Activated T-cell treated with anti-CD3 and anti-CD28 coated beads, Interleukin-2, amount 50 U/mL, for 72 hours (primary cell): ENCODE measurements at places on chromosomes 7 and 10. TPM values are rescaled to one million over a fixed set of nuclear protein-coding genes. Genes with fewer than 3 reads are reported as not detected.
A peak's percentile ranks its signal among the peaks of the same experiment; 100 is the strongest.

The TFPI2 gene
- total RNA-seq: 0.51 TPM

The PTF1A gene
- not detected for total RNA-seq

The VIPR2 gene
- total RNA-seq: 0.46 TPM

The POM121L12 gene
- total RNA-seq: not detected

The NAT16 gene
- not detected for total RNA-seq

The TSPAN15 gene
- total RNA-seq: 1.5 TPM

The OPN1SW gene
- total RNA-seq: not detected

- DNase-seq: no peak
Measured at GRCh38 chr7:80107278-80107677, 27.4 kb upstream of the GNAI1 start.

- no peak for DNase-seq
Measured at GRCh38 chr7:112116894-112117293, 89.3 kb downstream of the DOCK4 start.

DNA sequence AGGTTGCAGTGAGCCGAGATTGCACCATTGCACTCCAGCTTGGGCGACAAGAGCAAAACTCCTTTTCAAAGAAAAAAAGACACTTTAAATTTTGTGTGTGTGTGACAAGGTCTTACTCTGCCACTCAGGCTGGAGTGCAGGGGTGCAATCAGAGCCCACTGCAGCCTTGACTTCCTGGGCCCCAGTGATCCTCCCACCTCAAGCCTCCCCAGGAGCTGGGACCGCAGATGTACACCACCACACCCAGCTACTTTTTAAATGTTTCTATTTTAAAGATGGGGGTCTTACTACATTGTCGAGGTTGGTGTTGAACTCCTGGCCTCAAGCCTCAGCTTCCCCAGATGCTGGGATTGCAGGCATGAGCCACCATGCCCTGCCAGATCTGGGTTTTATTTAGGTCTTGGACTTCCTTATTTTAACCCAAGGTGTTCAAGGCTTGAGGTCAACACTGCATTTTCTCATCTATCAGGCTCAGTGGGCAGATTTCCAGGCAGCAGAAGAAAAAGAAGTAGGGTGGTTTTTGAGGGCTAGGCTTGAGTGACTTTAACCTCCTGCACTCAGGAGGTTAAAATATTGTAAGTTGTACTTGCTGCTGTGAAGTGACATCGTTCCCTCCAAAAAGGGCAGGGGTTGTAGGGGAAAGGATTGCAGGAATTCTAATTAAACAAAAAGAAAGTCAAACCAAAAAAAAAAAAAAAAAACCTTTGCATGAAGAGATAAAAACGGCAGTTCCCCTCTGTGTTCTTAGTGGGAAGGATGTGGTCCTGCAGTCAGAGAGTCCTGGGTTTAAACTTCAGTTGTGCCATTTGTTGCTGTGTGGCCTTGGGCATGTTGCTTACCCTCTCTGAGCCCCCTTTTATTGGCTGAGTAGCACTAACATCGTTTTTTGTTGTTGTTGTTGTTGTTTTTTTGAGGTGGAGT lies 71.5 kb downstream of the CARD11 start:
- DNase-seq: no peak

GRCh38 chr10:112535531-112535951 lies 88.5 kb downstream of the VTI1A start:
- DNase-seq: no peak

DNA sequence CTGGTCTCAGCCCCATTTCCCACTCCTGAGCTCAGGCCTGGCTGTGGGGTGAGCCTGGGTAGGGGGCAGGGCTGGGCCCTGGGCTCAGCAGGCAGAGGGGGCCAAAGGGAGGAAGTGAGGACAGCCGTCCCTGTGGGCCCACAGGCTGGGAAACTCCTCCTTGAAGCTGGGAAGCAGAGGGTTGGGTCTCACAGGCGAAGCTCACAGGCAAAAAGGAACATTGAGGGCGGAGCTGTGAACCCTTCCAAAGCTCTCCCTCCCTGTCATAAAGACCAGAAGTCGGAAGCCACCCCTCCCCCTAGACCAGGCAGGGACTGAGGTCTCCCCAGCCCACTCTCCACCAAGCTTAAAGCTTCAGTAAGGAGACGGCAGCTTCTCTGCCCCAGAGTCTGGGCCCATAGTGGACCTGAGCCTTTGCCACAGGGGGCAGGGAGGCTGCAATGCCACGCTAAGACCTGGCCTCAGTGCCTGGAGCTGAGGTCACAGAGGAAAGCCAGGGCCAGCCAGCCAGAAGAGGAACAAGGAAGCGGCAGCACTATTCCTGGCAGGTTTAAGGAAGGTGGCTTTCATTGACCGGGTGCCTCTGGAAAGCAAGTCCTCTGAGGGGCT lies 1.0 kb upstream of the KCP start:
- DNase-seq: no peak

- DNase-seq: no peak
Measured at GRCh38 chr7:23963461-23964165, 253.6 kb downstream of the STK31 start.

DNA sequence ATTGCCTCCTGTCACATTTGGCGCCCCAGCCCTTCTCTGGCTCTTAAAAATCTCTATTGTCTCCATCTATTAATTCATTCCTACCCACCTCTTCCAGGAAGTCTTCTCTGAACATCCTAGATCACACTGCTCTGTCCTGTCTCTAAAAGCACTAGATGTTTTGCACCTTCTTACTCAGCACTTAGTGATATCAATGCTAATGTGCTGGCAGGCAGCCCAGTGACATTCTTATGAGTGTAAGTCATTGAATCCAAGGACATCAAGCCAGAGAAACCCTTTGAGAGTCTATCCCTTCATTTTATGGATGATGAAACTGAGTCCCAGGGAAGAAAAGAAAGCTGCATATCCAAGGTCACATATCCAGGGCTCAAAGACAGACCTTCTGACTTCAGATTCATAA lies 48.3 kb upstream of the PAX2 start:
- no peak for DNase-seq

DNA sequence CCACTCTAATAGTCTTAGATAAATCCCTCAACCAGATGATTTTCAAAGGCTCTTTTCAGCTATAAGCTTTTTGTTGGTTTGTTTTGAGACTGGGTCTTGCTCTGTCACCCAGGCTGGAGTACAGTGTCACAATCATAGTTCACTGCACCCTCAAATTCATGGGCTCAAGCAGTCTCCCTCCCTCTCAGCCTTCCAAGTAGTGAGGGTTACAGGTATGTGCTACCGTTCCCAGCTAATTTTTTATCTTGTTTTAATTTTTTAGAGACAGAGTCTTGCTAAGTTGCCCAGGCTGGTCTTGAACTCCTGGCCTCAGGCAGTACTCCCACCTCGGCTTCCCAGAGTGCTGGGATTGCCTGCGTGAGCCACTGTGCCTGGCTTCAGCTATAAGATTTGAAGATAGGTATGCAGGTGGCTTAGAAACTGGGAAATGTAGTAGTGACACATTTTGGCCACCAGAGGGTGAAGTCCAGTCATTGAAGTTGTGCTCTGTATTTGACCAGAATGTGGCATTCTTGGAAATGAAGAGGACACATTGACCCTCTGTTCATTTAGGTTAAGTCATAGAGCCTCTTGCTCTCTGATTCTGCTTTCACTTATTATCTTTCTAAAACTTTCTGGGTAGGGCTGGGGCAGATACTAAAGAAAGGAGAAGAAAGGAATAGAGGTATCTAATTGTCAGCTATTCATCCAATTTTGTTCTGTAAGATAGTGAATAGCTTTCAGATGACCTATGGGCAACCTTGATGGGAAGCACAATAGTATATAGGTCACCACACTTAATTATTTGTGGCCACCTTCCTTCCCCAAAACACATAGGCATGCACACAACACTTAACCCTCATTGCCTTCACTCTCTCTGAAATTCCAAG lies 36.0 kb downstream of the R3HCC1L start:
- peak; percentile 5 for DNase-seq

DNA sequence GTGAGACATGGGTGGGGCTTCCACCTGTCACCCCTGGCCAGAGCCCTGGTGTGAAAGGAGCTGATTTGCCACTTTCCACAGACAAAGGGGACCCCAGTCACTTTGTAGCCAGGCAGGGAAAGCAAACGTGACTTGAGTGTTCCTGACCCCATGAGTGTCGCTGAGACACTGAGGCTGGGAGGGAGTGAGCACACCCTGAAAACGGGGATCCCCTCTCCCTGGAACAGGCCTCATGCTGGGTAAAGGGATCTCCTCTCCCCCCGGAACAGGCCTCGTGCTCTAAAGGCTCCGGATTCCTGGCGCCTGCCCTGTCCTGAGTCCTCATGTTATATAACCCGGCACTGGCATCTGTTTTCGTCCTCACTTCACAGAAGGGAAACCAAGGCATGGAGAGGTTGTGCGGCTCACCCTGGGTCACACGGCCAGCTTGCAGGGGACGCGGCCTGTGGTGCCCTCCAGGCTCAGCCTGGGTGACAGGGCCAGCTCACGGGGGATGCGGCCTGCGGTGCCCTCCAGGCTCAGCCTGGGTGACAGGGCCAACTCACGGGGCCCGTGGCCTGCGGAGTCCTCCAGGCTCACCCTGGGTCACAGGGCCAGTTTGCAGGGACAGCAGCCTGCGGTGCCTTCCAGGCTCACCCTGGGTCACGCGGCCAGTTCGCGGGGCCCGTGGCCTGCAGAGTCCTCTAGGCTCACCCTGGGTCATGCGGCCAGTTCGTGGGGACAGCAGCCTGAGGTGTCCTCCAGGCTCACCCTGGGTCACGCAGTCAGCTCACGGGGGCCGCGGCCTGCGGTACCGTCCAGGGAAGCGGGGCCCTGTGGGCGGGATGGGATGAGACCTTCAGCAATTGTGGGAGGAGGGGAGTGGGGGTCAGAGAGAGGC lies 104.7 kb downstream of the PDGFA start:
- no peak for DNase-seq

GRCh38 chr10:94213001-94213530 lies 149.7 kb downstream of the NOC3L start:
- DNase-seq: no peak

DNA sequence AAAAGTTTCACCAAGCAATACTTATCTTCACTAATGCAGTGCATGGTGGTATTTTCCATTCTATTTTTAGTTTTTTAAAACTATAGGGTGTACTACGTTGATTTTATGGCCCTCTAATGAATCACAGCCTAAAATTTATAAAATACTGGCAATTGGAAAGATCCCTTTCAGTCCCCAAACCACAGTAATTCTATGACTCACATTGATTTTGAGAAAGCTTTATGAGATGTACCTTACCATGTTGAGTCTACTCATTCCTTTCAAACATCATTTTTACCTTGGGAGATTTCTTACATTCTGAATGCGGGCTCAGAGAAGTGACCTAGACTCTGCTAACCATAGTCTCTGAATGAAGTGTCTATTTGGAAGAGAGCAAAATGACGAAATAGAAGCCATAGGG lies 141.6 kb downstream of the GPR85 start:
- no peak for DNase-seq

DNA sequence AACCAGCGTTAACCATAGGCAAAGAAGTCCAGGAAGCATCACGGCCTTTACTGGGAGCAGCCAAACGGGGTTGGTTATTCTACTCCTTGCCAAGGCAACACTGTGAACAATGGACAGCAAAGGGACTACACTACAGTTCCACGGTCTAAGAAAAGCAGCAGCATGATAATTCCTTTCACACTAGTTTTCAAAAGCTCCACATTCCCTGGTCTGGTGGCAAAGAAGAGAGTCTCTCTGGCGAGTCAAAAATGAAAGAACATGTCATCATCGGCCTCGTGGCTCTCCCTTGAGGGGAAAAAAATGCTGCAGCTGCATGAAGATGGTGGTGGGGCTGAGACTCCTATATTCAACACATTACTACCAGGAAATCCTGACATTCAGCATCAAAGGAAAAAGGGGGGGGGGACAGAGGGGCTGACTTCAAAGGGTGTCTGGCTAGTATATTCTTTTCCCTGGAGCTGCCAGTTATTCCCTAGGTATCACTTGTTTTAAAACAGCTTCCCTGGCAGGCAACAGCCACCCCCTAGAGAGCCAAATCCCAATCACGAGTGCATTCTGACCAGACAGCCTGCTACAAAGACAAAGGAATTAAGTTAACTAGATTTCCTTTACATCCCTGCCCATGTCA lies 49.1 kb downstream of the SLC37A3 start:
- no peak for DNase-seq

DNA sequence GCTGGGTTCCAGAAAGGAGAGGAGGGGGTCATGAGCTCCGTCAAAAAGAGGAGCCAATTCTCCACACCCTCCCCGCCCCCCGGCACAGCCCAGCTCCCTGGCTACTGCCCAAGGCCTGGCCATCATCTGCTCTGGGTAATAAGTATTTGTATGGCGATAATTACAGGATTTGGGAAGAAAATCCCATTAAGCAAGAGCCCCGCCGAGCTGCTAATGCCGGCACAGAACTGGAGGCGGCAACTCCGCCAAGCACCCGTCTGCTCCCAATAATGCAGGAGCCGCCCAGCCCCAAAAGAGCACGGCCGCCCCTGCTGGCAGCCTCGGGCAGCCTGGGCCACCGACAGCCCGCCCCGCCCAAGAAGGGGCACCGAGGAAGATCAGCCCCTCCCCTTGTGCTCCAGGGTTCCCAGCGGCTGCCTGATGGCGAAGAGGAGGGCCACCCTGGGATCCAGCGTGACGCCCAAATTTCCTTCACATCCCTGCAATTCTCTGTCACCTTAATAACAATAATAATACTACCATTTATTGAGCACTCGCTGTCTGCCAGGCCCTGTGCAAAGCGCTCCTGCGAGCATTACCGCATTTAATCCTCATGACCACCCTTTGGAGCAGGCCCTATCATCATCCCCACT lies 5.9 kb downstream of the SLIT1 start:
- no peak for DNase-seq

DNA sequence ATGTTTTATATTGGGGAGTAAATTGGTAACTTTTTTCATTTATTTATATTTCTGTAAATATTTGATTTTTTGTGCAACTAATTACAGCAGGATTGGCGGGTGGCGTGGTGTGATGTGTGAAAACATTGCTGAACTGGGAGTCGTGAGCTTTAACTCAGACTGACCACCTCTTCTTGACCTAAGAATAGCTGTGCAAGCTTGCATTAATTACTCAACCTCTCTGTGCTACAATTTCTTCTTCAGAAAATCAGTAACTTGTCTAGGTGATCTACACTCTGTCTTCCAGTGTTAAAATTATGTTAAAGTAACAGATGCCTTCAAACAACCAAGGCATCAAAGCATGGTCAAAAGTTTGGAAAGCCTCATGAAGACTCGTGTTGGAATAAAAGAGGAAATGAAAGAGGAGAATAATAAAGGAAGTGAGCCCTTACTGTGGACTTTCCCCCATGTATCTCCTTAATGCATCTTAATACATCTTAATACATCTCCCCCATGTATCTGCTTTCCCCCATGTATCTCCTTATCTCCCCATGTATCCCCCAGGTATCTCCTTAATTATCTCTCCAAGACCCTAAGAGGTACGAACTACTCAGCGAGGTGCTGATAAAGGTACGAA lies 71.2 kb downstream of the SVIL start:
- no peak for DNase-seq
